ENCODE measurements at places on chromosomes 2 and 18. TPM values are rescaled to one million over a fixed set of nuclear protein-coding genes. Genes with fewer than 3 reads are reported as not detected.

Gene FNDC4
- 6.1 TPM for total RNA-seq

Gene SLC66A3
- total RNA-seq, result 39.4 TPM

Gene PJVK
- total RNA-seq, result 5.4 TPM

Gene BZW1
- total RNA-seq, result 222 TPM

Gene ASAP2
- 23.7 TPM for total RNA-seq

Gene SLC14A1
- total RNA-seq, result not detected

Gene AQP12B
- not detected for total RNA-seq

Gene ACMSD
- not detected for total RNA-seq

Gene ETAA1
- total RNA-seq, result 21.9 TPM

Gene TXNDC9
- 51.9 TPM for total RNA-seq

Gene CACNB4
- total RNA-seq, result 0.31 TPM

Gene DES
- total RNA-seq, result 13,585 TPM

Gene VIL1
- total RNA-seq, result not detected

Gene ESPNL
- total RNA-seq, result 8.5 TPM

Gene DSG3
- total RNA-seq, result not detected

Gene ATF2
- 42.2 TPM for total RNA-seq

Gene GDF7
- not detected for total RNA-seq

Gene L3MBTL4
- not detected for total RNA-seq

Gene LAMA1
- 0.62 TPM for total RNA-seq

Gene ATP5F1A
- 918 TPM for total RNA-seq

Gene TMEM182
- 29.7 TPM for total RNA-seq

Gene SPEG
- total RNA-seq, result 78.0 TPM

Gene GCKR
- total RNA-seq, result not detected

Gene REG1B
- total RNA-seq, result not detected

Gene APLF
- total RNA-seq, result 5.3 TPM

Gene SRD5A2
- 0.19 TPM for total RNA-seq

Gene VAMP5
- total RNA-seq, result 153 TPM

Gene HOXD12
- total RNA-seq, result not detected

Gene WNT10A
- 63.4 TPM for total RNA-seq

Gene AGXT
- not detected for total RNA-seq

Gene C2orf66
- total RNA-seq, result not detected

Gene ITPRIPL1
- total RNA-seq, result 0.29 TPM

Gene KLHL30
- 59.5 TPM for total RNA-seq
